Neural crest cell (in vitro differentiated cells): ENCODE measurements at places on chromosomes 12 and 14. TPM values are rescaled to one million over a fixed set of nuclear protein-coding genes. Genes with fewer than 3 reads are reported as not detected.

DNA sequence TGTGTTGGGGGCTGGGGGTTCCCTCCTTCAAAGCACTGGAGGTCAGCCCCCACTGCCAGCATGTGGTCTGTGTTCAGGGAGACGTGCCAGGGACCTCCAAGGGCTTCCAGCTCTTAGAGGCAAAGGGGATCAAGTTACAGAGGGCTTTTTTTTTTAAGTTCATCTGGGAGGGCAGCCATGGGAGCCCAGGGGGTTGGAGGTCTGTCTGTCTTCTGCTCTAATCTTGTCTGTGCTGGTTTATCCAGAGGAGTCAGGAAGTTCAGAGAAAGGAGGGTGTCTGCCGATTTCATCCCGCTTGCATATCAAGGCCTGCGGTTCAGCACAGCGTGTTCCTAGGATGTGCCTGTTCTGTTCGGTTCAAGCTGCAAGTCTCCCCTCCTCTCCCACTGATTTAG is 72.2 kb downstream of the TMEM132C start:
- no peak for DNase-seq

DNA sequence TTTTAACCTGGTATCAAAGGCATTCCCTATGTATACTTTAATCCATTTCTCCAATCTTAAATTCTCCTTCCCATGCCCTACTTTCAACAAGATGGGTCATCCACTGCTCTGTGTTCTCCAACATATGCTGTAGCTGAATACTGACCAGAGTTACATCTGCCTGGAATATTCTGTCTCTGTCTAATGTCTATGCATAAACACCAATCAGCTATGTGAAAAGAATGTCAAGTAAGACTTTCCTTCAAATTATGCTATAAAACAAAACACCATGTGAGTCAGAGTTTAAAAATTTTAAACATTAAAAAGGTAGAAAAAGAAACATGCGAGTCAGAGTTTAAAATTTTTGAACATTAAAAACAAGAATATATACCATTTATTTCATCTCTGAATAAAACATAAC is 19.3 kb downstream of the NT5DC3 start:
- DNase-seq = no peak

- DNase-seq = no peak
Observed at GRCh38 chr14:39266525-39266870, 32.8 kb downstream of the MIA2 start.

DNA sequence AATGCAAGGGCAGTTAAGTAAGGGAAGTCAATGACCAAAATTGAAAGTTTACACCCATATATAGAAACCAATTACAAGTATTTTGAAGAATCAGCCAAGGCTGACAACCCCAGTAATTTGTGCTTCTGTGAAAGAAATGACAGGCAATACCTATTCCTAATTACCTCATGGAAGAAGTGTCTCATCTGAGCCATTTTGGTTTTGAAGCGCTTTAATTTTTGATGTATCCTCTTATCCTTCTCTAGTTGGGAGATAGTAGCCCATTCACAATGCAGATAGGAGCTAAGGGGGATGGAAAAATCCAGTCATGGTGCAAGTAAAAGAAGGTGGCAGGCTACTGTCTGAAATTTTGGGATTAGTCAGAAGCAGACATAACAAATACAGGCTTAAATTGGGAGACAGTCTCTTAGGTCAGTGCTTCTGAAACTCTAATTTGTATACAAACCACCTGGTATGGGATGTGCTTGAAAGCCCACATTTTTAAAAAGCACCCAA is 30.4 kb upstream of the SUPT16H start:
- no peak for DNase-seq

- DNase-seq = no peak
Observed at GRCh38 chr12:26878661-26879119, 45.7 kb upstream of the ITPR2 start.

DNA sequence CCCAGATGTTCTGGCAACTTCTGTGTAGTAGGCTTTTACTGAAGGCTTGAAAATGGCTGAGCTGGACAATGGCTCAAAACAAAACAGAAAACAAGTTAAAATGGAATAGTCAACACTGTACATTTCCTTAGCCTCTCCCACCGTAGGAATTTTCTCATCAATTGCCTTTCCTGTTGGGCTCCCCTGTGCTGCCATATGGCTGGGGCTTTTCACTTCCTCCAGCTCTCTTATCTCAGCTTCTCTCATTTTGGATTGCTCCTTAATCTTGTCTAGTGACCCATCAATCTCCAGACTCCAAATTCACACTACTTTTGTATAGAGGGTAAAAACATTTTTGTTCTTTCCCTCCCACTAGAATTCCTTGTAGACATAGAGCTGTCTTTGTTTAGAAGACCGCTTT is 50.4 kb upstream of the RPH3A start:
- no peak for DNase-seq

DNA sequence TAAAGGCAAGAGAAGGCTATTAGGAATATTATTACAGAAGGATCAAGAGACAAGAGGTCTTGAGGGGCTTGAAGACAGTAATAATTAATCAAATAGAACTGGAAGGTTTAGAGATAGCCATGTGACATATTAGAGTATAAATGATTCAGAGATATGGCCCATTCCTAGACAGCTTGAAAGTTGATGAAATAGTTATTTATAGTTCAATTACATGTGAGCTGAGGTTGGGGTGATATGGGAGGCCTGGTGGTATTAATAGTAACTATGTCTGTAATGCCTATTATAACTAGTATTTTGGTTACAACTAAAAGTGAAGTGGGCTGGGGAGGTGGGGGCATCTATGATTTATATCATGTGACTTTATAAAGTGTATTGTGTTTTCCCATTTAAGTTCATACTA is 14.1 kb upstream of the MIS18BP1 start:
- no peak for DNase-seq

DNA sequence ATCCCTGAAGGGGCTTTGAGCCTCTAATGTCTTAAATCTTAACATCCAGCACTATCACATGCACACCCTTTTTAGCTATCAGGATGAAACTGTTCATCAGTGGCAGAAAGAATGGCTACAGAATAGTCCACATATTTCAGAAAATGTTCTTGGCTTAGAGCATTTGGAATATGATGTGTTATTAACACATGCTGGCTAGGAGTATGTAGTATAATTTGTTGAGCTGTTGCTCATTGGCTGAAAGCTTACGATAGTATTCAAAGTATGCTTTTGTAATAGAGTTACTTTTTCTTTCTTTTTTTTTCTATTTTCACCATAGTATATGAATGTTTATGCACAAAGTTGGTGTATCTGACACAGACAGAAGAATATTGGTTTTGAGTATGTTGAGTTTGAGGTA is 55.1 kb downstream of the MNAT1 start:
- no peak for DNase-seq

GRCh38 chr12:7190268-7191055 is 976 bp downstream of the PEX5 start:
- DNase-seq = peak; percentile 18

DNA sequence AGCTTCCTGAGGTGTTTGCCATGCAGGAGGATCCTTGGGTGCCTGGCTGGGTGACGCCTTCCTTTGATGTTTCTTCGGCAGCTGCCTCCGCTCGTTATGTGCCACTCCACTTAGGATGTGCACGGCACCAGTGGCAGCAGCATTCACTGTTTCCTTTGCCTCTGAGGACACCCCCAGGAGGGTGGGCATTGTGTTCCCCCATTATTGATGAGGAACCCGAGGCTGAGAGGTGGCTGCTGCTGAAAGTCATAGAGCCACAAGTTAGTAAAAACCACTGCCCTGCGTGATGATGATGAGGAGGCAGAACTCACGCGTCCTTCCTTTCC is 41.2 kb downstream of the EP400 start:
- DNase-seq = no peak

GRCh38 chr14:104794631-104794992 is 936 bp downstream of the AKT1 start:
- DNase-seq = no peak

- DNase-seq = no peak
Observed at GRCh38 chr14:63877550-63877939, 24.7 kb downstream of the SYNE2 start.

Gene OAS2
- total RNA-seq = not detected in 2 replicates

Gene RBP5
- total RNA-seq = 0.65 and 1.0 TPM in 2 replicates

Gene NANOG
- total RNA-seq = 0.05 TPM in 1 of 2 replicates, not detected in the other

Gene BIN2
- total RNA-seq = not detected in 2 replicates

Gene WNT1
- 1.2 and 2.1 TPM in 2 replicates for total RNA-seq
